ENCODE measurements at places on chromosomes 16 and 17.

- DNase-seq: no peak
These were observed at the start of gene PPP1R9B for GRCh38 chr17:50150354-50151040. Gene PPP1R9B, minus strand, starts transcription at chr17:50150677. Its CDS starts 164 bp downstream, at chr17:50150513.

DNA sequence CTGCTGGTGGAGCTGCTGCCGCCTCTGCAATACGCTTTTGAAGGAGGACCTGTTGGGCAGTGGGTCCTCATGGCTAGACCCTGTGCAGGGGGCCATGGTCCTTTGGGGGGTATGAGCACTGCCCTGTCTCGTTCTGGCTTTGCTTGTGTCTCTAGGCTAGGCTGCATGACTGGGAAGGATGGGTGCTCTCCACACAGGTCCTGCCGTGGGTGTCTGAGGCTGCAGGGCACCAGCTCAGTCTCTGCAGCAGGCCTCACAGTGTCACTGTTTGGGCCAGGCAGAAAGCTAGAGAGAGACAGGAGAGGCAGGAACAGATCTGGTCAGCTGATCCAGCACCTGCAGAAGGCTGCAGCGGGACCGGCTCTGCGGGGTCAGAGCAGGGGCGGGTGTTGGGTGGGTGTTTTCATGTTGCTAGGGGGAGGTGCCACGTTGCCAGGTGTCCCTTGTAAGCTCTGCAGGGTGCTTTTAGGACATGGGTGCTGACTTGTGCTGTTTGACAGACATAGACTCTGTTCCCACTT, 111.4 kb downstream of the SNX29 start:
- DNase-seq: no peak

- no peak for DNase-seq
These were observed 210.0 kb downstream of the MAF start for GRCh38 chr16:79390481-79391051.

DNA sequence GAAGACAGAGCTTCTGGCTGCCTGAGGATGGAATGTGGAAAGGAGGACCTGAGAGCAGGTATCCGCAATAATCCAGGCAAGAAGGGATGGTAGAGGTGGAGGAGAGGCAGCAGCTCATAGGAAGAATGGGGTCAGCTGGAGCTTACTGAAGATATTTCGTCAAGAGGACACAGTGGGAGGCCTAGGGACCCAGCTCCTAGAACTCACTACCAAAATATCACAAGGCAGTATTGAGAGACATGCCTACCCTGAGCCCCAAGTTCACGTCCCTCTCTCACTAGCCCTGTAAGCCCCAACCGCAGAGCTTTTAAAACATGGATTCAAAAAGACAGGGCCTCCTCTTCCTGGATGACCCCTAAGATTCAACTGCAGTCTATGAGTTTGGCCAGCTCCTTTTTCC, 14.2 kb upstream of the CCL8 start:
- DNase-seq: no peak

DNA sequence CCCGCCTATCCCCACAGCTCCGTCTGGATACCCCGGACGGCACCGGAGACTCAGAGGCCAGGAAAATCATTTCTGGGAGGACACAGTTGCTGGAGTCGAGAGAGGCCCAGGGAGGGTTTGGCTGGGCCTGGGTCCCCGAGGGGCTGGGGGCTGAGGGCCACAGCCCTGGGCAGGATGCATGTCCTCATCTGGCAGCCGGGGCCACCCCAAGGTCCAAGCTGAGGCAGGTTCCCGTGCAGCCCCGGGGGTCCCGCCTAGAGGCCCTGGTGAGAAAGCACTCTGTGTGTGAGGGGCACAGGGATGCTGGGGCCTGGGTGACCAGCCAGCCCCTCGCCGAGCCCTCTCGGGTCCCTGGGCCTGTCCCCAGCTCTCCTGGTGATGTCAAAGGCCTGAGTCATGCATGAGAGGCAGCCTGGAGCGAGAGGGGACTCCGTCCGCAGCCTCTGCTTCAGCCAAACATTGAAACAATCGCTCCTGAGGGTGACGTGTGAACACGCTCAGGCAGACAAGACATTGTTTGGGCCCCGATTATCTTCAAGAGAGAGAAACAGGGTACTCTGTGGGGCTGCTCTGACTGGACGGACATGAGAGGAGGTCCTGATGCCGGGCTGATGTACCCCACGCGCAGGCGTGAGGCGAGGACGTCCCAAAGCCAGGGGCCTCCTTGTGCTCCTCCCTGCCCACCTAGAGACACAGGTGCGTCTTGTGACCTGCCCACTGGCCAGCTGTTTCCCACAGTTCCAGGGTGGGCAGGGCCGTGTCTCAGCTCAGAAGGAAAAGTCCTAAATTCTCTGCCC, 25.8 kb upstream of the C1QTNF8 start:
- DNase-seq: no peak

DNA sequence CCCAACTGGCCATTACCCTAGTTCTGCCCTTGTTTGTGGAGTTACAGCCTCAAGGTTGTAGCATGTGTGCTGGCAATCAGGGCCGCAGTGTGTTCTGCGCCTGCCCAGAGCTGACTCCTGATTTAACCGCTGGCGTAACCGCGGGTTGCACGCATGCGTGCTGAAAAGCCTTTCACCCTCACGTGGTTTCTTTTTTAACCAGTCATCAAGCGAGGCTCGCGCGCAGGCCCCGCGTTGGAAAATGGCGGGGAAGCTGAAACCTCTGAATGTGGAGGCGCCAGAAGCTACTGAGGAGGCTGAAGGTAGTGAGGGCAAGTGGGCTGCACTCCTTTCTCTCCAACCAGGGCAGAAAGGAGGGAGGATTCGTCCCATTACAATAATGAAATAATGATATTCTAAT, at the start of gene SYCE1L:
Gene SYCE1L, plus strand, starts transcription at position 198 of the 400 bp plus-strand sequence. Its CDS starts 44 bp downstream, at position 242.
- DNase-seq: no peak

GRCh38 chr17:32100971-32101631, 41.2 kb upstream of the RHOT1 start:
- DNase-seq: no peak

DNA sequence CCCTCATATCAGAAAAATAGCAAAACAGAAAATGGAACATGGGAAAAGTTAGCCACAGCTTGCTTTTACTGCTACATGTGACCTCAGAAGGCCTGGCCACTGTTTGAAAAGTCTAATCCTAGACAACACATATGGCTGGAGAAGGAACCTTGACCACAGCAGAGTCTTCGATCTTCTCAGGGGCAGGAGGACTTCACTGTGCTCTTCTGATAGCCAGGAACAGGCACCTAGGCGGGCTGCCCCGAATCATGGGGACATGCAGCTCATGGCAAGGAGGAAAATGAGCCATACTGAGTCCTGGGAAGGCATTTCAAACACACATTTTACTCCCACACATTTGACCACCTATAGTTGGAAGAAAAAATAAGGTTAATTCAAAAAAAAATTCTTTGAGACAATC, 31.1 kb upstream of the ADORA2B start:
- DNase-seq: no peak

DNA sequence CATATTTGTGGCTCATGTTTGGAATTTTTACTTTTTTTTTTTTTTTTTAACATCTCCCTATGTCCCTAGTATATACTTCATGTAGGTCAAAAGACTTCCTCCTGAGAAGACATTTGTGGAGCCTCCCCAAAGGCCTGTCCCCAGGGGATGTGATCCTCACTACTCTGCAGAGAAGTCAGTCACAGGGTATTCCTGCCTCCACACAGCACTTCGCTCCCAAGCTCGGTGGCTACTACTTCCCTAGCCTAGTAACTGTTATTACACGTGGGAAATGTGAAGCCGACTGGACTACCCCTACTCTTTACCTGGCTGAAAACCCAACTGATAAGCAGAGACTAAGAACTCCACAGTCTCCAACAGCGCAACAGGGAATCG, 116.8 kb downstream of the HIC1 start:
- no peak for DNase-seq

DNA sequence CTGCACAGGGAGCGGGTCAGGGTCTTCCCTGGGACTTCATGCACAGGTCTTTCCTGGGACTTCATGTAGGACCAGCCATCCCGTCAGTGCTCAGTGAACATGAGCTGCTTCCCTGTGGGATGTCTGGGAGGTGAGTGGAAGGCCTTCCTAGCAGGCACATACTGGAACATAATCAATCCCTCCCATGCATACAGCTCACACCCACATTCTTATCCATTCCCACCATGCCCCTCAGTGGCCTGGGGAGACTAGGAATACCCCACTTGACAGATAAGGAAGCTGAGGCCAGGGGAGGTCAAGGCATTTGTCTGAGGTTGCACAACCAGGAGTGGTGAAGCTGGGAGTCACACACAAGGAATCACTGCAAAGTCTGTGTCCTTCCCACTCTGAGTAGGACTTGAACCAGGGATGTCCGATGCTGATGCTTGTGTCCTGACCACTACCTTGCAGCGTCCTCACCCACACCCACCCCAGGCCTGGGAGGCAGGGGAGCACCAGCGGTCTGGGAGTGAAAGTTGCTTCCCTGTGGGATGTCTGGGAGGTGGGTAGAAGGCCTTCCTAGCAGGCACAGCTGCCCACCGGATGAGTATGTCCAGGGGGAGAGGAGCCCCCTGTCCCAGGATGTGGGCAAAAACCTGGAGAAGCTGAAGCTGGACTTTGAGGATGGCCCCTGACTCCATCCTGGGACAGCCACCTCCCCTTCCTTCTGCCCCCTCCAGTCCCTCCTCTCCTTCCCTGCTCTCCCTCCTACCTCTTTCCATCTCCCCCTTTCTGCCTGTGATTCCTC, 1.0 kb upstream of the NLRC5 start:
- DNase-seq: no peak

- DNase-seq: no peak
These were observed 257.9 kb downstream of the SOX9 start for GRCh38 chr17:72378414-72379390.

GRCh38 chr16:72198021-72198711, 26.2 kb upstream of the PMFBP1 start:
- no peak for DNase-seq

DNA sequence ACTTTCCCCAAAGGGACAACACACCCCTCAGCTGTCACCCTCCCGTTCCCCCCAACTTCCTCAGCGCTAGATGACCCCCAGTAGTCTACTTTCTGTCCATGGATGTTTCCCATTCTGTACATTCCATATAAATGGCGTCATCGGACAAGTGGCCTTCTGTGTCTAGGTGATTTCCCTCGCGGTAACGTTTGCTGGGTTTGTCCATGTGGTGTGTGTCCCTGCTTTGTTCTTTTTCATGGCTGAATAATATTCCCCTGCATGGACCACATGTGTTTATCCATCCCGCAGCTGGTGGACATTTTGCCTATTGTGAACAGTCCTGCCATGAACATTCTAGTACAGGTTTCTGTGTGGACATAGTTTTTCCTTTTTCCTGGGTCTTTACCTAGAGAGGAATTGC, 7.3 kb upstream of the TEDC2 start:
- no peak for DNase-seq

DNA sequence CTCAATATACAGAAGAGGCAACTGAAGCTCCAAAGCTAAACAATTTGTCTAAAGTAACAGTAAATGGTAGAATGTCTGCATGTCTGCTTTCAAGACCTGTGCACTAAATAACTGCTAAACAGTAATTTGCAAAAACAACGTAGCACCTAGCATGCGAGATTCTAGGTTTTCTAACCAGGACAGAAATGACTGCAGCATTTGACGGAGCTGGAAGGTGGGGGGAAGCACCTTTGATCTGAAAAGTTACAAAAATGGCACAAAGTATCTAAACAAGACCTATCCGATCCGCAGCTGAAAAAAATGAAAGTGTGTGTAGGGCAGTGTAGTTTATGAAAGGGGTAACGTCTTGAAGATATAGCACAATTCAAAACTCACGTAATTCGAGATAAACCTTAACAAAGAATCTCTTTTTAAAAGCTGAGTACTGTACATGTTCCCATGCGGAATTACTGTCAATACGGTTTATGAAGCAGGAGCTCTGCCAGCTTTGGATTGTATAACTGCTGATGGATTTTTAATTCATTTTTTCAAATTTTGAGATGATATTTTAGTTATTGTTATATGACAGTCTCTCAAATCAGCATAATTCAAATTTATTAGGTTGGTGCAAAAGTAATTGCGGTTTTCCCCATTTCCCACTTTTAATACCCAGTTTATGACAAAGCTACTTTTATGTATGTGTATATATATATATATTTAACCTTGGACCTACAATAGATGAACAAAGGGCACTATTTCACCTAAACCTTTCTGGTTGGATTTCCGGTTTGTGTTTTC, 1.2 kb upstream of the WIPI1 start:
- DNase-seq: no peak

GRCh38 chr16:70157477-70158260, 15.9 kb upstream of the CLEC18C start:
- no peak for DNase-seq

DNA sequence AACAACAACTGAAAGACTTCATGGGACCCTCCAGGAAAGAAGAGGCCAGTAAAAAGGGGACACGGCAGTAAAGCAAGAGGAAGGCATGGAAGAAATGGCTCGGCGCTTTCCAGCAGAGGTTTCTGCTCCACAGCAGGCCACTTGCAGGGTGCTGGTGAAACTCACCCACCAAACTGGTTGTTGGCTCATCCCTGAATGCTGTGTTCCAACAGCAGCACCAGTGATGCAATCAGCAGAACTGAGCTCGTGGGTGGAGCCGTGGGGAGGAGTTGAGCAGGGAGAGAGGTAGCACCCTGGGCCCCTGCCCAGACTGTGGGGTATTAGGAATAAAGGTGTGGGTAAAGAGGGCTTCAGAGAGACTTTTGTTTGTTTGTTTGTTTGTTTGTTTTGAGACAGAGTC, 62.8 kb upstream of the ADCY9 start:
- DNase-seq: no peak

DNA sequence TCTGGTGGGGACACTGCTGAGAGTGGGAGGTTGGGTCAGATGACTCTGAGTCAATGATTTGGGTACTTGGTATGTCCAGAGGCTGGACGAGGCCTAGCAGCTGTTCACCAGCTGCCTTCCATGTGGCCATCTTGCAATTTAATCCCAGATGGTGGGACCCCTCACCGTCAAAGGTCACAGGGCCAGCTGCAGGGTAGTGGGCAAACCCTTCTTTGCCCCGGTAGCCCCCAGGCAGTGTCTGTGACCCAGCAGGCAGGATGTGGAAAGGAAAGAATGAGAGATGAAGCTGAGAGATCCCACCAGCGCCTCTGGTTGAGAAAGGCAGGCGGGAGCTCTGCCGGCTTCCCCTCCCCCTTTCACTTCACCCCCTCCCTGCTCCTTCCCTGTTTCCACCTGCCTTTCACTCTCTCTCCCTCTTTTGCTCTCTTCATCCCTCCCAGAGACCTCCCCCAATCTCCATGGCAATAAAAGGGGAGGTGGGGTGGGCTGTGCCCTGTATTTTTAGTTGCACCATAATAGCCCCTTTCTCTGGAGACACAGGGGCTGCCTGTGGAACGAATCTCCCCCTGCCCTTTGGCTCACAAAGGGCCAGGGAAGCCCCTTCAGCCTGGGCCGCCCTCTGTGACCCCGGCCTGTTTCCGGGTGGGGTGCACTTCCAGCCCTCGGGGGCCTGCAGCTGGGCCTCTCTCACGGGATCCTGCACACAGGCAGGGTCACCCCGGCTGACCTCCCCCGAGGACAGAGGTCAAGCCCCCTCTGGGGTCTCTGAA, 20.2 kb downstream of the CDK5RAP3 start:
- DNase-seq: no peak

- no peak for DNase-seq
These were observed 17.4 kb upstream of the COL1A1 start for GRCh38 chr17:50218771-50219315.

DNA sequence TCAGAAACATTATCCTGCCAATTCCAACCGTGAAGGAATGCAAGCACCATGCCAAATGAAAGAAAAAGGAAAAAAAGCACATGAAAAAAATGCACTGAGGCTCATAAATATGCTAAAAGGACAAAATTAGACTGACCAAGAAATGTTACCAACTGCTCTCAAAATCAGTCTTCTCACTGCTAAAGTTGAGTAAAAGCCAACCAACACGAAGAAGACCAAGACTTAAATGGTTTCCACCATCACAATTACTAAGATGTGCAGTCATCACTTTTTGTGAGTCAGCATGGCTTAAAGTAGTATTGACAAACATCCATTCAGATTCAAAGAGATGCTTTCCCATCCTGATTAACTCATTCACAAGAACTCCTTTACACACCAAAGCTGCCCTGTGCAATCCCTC, 16.4 kb downstream of the CDYL2 start:
- DNase-seq: no peak

Data from stimulated activated CD8-positive, alpha-beta memory T cell treated with anti-CD3 and anti-CD28 coated beads, Interleukin-15, amount 100 ng/mL, for 1 hour (primary cell).